ENCODE measurements at places on chromosomes 6 and 20.

GRCh38 chr6:158646023-158646910, 1.7 kb upstream of the DYNLT1 start:
- no peak for DNase-seq

DNA sequence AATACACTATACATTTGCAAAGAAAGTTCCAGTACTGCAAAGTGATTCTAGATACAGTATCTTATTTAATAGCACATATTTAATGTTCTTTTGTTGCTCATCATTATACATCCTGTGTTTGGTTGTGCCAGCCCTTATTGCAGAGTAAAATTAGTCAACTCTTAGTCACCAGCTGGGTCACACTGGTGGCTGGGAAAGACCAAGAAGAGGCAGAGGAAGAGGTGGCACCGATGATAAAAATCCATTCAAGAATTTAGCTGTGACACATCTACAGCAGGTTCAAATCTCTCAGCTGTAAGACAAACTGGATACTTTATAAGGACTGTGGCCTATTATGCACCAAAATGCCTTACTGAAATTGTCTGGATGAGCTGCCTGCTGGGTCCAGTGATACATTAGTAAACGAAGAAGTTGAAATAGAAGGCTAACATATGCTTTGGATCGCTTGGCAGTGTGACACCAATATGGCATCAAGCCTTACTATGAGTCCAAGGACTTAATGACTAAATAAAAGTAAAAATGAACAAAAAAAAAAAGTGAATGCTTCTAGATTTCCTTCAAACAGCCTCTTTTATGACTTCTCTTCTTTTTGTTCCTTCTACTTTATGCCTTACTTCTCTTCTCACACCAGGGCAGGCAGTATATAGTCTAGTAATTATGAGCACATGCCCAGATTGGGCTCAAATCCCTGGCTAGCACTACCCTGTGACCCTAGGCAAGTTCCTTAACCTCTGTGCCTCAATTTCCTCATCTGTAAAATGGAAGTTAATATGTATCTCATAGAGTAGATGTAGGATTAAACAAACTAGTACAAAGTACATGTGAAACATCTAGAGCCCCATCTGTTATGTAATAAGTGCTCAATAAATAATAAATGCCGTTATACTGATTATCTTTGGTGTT, 29.4 kb upstream of the RNF8 start:
- DNase-seq: no peak

- DNase-seq: no peak
Measured at GRCh38 chr6:46953921-46954320, 32.2 kb upstream of the ADGRF5 start.

GRCh38 chr20:59805786-59806577, 127.5 kb downstream of the SYCP2 start:
- no peak for DNase-seq

GRCh38 chr20:52847029-52847660, 125.0 kb upstream of the TSHZ2 start:
- no peak for DNase-seq

DNA sequence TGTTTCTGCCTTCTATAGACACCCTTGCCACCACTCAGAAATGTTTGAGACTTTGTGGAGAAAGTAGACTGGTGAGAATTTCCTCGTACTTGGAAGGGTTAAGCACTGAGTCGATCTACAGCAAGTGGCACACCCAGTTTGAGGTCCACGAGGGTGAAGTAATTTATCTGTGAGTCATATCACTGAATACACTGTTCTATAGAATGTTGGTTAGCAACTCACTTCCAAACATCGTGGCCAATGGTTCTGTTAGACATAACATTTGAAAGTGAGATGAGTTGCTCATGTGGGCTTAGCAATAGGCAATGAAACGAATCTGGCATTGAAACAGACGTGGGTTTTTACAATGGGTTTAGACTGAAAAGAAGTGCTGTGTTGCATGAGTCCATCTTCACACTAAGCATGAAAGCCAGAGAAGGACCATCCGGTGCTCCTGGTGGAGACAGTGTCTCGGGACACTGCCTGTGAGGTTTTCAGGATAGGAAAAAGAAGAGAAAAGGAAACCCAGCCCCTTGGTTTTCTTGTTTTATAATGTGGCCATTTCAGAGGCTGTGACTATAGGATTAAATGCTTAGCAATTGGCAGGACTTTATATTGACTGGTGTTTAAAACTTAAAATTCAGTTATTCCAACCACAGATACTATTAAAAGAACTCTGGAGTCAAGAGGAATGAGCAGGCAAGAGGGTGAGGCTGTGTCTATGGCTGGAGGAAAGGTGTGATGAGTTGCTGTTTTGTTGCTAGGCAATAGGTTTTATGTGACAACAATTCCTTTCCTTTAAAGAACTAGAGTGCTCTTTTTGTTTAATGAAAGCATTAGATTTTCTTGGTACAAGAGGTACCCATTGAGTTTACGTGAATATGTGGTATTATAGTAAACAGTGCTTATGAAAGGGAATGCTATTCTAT, 31.0 kb upstream of the EZR start:
- DNase-seq: peak; percentile 54

DNA sequence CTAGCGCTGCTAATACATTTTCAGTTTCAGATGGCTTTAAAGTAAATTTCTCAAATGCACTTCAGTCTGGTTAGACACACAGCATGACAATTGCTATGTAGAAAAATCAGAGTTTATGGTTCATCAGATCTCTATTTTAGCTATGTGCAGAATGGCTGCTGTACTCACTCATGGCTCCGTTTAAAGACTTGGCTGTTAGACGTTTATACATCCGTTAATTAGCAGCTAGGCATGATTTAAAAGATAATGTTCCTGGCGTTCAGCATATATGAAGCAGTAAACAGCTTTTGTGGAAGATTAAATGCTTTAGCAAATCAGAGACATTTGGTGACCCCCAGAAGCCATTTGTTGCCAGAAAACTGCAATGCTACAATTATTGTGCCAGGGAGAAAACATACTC, 350.0 kb upstream of the MANEA start:
- DNase-seq: no peak

GRCh38 chr6:117344444-117345291, 79.3 kb downstream of the VGLL2 start:
- DNase-seq: no peak

Measured in activated CD4-positive, alpha-beta T cell treated with anti-CD3 and anti-CD28 coated beads, Interleukin-2, amount 50 U/mL, for 1 hour (primary cell).